ENCODE measurements at places on chromosomes 7 and 10.

DNA sequence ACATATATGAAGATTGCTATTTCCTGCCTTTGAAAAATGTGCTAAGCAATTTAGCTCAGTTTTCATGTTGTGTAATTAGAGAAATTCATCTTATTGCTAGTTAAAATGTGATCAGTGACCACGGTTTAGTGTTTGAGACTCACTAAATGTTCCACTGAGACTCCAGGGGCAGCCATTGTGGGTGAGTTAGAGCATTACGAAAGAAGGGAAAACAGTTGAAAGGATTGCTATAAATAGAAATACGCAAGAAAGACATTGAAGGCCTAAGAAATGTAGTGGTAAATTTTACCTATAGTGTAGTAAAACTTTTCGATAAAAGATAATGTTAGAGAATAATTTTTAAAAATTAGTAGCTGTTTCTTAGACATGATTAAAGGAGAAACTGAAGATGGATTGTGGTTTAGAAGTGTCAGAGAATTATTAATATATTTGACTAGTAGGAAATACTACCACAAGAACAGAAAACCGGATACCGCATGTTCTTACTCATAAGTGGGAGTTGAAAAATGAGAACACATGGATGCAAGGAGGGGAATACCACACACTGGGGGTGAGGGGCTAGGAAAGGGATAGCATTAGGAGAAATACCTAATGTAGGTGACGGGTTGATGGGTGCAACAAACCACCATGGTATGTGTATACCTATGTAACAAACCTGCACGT lies 394.5 kb downstream of the SEMA3D start:
- DNase-seq = no peak

GRCh38 chr7:40506158-40506557 lies 371.4 kb downstream of the SUGCT start:
- no peak for DNase-seq

GRCh38 chr10:58577437-58577777 lies 64.7 kb downstream of the BICC1 start:
- no peak for DNase-seq

DNA sequence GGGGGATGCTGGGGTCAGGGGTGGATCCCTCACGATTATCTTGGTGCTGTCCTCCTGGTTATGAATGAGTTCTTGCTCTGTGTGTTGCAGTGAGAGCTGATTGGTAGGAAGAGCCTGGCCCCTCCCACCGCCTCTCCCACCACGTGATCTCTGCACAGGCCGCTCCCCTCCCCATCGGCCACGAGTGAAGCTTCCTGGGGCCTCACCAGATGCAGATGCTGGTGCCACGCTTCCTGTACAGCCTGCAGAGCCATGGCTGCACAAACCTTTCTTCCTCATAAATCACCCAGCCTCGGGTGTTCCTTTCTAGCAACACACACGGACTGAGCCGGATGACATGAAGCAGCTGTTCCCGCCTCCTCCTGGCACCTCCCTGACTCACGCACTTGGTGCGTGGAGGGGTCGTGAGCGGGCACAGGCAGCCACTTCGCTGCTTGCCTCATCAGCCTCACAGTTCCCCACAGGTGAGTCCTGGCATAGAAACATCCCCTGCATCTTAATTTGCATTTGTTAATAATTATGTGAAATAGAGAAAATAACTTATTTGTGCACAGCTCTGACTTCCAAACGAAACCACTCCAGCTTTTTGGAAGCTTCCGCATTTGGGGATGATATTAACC lies 210.8 kb downstream of the ADARB2 start:
- DNase-seq = no peak

DNA sequence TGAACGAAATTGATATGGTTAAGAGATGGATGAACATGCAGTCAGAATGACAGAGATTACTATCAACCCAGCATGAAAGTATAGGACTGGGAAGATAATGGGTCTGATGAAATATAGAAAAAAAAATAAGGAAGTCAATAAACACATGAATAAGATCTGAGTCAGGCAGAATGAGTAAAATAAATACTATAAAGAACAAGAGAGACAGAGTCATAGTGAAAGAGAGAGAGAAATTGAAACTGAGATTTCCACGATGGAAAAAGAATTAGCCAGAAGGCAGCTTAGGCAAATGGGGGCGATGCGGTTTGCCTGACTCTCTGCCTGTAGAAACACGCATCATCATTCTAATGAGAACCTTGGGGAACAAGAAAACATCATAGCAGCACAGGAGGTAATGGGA lies 26.6 kb downstream of the SEMA3D start:
- no peak for DNase-seq

GRCh38 chr7:32586291-32587221 lies 91.3 kb downstream of the AVL9 start:
- no peak for DNase-seq

GRCh38 chr10:66501356-66501755 lies 424.5 kb upstream of the LRRTM3 start:
- no peak for DNase-seq

DNA sequence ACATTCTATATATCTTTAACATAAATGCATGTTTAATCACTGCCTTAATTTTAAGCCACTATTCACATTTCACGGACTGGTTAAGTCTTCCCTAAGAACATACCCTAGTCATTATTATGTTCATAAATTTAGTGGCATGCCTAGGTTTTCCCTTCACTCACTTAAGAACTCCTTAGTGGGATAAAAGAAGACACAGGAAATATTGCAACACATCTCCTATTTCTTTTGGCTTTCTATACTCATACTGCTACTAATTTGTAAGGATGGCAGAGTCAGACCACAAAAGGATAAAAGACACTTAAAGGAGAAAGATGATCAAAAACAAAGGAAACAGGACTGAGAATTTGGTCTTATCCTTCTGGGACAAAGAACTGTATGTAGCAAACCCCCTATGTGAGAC lies 951.4 kb downstream of the SORCS3 start:
- no peak for DNase-seq

- no peak for DNase-seq
Measured at GRCh38 chr7:75623390-75624133, 115.2 kb downstream of the HIP1 start.

DNA sequence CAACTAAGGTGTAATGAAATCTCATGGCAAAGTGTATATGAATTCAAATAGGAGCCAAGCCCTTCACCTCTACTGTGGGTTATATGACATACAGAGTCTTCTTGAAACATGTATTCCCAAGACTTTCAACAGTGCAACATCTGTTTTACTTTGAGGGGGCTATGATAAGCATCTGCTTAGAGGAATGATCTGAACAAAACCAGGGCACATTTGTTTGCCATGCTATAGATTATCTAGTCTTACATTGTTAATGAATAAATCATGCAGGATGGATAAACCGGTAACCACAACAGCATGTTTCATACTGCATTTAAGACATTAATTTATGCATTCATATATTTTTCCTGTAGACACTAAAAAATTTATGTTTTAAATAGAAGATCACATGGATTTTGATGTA lies 1021.9 kb downstream of the LRMDA start:
- no peak for DNase-seq

DNA sequence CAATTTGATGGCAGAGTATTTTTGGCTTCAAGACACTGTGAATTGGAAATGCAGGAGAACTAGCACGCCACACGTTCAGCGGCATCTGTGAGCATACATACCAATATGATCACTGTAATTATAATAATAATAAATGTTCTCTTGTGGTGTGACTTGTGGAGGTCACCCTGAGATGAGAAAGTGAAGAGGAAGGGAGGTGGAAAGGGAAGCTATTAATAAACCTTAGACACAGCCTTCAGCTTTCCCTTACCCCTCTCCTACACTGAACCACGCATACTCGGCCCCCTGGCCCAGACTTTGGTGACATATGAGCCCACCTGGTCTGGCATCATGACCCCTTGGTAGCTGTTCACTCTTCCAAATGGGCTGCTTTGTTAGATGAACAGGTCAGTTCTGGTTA lies 139.1 kb downstream of the SORCS3 start:
- no peak for DNase-seq

DNA sequence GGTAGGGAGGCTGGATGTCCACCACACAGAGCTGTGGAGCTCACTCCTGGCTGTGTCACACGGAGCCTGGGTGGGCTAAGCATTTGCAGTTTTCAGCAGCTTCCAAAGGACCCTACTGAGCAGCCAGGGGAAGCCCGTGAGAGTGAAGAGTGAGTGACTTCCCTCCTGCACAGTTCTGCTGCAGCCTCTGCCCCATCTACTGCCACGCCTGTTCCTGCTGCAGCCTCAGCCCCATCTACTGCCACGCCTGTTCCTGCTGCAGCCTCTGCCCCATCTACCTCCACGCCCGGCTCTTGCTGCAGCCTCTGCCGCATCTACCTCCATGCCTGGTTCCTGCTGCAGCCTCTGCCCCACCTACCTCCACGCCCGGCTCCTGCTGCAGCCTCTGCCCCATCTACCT lies 12.2 kb downstream of the ADAM8 start:
- no peak for DNase-seq

DNA sequence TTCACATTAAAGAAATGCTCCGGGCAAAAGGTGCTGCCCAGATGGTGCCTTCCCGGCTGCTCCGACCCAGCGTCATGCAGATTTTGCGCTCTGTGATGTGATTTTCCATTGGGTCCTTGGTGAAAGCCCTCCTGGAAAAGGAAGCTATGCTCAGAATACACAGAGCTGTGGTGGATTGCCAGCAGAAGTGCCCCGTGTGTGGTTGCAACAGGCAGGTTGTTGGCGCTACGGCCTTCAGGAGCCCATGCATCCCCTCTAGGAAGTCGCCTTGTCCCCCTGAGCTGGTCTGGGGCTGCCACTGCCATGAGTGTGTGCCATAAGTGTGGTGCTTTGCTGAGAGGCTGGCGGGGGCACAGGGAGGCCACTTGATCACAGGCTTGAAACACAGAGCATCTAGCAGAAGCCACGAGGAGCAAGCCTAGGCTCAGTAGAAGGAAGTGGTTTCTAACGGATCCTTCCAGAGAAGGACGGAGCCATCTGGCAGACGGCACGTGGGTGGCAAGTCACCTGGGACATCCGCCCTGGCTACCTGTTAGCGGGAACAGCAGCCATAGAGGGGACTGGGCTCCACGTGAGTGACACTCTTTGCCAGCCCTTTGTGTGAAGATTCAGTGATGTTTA lies 210.9 kb downstream of the CUX1 start:
- DNase-seq = no peak

DNA sequence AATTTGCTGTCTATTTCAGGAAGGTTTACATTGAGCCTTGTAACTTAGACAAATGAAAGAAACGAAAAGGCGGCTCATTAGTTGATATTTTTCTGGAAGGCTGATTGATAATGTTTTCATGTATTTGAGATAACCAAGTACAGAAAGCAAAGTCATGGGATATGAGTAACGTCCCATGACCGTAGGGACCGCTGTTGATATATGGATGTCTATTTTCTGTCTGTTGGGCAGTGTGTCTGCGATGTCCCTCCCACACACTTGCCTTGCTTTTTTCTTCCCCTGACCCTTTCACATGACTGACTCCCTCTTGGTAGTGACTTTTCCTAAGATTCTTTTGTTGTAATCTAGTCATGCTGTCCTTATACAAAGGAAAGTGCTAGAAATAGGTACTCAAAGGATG lies 57.0 kb upstream of the GPR158 start:
- DNase-seq = no peak

DNA sequence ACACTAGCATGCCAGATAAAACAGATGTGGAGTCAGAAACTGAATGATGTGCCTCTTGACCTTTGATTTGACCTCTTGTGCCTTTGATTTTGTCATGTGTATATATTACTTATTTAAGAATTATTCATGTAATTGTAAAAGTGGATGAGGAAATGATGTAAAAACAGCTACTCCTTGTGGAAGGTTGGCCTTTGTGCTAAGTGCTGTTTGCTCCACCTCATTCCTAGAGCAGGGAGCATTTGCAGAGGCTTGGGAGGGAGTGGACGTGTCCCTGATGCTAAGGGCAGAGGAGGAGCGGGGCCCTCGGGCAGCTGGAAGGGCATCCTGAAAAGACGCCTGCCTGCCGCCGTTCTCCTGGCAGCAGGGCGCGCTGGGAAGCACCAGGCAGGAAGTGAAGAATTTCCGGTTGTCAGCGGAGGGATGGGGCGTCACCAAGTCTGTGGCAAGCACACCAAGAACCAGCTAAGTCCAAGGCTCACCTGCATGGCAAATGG lies 197.6 kb upstream of the ZNF32 start:
- DNase-seq = no peak

DNA sequence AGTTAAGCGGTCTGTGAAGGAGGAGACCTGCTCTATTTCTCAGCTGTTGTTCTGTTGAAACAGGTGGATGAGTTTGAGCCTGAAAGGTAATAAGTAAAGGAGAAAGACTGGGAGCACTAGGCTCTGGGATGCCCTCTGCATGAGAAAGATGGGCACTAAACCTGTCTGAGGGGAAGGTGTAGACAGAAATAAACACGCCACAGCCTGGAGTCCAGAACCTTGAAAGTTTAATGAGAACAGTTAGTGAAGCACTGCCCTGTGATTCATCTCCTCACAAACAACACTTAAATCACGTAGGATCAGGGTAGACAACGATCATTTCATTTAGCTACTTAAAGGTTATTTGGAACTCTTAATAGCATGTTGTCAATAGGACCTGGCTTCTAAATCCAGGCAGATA lies 193.1 kb downstream of the PHTF2 start:
- no peak for DNase-seq

DNA sequence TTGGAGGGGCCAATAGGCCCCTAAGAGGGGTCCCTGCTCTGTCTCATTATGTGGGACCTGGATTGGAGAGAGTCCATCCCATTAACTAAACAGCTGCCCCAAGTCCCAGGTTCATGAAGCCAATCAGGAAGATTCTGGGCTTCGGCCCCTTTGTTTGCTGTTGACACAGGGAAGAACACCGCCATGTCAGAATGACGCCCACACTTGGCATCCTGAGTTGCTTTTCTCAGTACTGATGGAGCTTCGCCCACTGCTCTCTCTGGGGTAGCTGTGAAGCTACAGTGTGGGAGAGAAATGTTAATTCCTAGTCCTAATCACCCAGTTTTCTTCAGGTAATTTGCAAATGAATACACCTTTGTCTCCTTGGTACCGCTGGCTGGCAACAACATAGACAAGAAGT lies 264.7 kb downstream of the GLRX3 start:
- DNase-seq = no peak

DNA sequence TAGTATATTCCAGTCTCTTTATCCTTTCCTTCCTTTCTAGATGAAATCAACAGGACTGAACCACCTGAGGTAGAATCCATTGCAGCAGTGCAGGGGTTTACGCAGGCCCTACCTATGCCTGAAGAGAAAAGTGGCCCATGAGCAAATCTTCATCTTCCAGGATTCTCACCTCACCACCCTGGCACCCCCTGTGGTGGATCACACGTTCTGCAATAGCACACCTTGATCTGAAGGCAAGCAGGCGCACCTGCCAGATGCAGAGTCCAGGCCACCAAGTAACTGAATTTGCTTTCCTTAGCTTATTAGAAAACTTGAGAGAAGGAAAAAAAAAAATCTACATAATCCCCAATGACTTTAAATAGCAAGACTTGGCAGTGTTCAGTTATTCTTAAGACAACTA lies 121.4 kb downstream of the PIP4K2A start:
- no peak for DNase-seq

GRCh38 chr10:97866524-97867219 lies 17.0 kb downstream of the GOLGA7B start:
- no peak for DNase-seq

- no peak for DNase-seq
Measured at GRCh38 chr7:149479568-149479967, 18.0 kb downstream of the ZNF746 start.

All from stimulated activated CD8-positive, alpha-beta memory T cell treated with anti-CD3 and anti-CD28 coated beads, Interleukin-4, amount 100 ng/mL, for 1 hour (primary cell).